Activated naive CD8-positive, alpha-beta T cell treated with anti-CD3 and anti-CD28 coated beads, Interleukin-2, amount 10 ng/mL, durations not matched to agents 7 days and 5 days (primary cell): ENCODE measurements at places on chromosomes 4 and X.

- no peak for DNase-seq
Measured at GRCh38 chr4:26748811-26749210, 111.8 kb upstream of the STIM2 start.

DNA sequence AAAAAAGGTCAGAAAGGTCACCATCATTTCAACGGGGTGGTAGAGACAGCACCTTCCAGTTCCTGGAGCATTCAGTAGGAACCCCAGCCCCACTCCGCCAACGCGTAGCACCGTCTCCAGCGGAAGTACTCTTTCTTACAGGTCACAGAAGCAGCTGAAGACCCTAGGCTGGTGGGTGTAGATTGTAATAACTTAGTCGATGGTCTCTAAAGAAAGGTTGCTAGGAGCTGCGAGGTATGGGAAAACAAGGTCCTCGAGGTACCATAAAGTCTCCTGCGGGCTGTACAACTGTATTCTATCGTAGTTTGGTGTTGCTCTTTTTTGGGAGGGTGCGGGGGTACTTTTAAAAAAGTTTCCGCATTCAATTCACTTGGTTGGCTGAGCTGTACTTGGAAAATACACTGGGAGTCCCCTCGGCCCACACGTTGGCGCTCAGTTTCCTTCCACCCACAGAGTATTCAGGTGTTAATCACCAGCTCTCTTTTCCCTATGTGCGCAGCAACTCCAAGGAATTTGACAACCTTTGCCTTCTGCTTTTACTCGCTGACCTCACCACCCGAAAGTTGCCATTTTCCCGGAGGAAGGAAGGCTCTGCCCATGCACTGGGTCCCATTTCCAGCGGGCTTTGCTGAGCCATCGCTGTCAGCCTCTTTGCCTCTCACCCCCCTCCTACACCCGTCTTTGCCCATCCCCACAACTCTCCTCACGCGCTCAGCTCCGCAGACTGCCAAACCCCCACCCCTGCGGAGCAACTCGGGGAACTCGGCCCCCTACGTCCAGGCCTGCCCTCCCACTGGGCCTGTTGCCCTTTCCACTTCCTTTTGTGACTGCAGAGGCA is 4.8 kb upstream of the SOX3 start:
- no peak for DNase-seq

DNA sequence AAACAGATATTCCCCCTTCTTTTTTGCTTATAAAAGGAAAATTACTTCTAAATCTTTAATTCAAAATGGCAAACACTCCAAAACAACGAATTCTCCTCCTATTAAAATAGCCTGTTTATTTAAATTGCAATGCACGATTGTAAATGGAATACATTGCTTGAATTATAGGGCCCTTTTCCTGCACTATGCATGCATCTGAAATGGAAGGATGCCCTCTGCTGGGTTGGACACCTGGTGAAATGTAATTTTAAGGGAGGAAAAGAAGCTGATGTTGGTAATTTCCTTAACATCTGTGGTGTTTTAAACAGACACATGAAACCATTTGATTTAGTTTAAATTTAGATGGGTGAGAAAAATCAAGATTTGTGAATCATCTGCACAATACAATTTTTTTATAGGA is 72.8 kb downstream of the GRXCR1 start:
- DNase-seq, result no peak

DNA sequence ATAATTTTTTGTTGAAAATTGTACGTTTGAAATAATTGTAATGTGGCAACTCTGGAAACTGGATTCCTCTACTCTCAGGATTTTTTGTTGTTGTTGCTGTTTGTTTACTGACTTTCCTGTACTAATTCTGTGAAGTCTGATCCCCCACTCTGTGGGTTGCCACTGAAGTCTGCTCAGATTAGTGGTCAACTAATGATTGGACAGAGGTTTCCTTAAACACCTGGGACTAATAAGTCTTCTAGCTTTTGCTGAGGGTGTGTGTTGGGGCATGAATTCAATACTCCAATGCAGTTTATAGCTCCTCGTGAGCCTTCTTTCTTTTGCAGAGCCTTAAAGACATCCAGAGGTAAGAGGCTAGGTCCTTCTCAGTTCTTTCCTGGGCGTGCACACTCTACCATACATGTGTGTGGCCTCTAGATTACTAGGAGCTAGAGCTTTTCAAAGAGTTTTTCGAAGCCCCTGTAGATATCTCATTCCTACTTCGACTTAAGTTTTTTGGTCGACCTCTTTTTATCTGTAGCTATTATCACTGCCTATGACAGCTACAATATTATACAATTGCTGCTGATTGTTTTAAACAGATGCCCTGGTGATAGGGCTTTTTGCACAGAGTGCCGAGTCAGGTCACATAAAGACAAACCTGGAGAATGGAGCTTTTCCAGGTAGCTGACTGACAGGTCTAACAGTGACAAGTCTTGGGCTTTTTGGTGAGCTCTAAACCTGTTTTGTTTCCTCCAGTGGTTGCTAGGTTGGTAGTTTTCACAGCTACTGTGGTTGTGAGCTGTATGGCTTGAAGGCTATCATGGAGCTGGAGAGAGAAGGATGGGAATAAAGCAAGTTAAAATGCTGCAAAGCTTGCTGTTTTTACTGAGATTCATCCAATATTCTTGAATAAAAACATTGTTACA is 34.0 kb downstream of the BMP2K start:
- DNase-seq, result no peak

- no peak for DNase-seq
Measured at GRCh38 chrX:122868631-122869030, 315.4 kb upstream of the GRIA3 start.

DNA sequence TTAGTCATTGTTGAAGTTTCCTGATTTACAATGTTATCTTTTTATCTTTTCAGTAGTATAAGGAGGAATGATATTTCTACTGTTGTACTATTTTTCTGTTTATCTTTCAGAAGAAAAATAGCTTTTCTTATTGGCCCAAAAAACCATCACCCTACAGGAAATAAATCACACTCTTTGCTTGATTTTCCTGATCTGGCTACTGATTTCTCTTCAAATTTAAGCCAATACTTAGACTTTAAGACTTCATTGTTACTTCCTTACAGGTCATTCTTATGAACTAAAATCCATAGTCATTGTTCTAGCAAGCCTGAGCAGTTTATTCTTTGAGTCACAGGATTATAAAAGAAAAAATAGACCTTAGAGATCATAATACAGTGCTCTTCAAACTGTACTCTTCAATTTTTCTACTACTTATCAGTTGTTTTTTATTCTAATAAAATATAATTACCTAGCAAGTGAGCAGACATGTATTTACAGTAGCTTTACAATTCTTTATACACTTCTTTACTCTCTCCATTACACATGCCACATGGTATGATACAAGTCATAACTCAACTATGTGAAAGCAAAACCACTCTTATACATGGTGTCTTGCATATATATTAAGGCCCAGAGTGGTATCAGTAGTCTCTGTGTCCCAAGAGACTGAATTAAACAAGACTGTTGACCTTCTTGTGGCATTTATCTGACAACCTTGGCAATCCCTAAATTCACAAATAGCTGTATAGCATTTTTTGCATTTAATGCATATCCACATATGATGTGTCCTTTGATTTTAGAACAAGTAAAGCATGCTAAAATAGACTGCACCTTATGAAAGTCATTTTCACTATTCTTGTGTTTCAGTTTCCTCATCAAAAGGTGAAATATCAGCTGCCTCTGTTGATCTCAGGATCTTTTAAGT is 47.9 kb downstream of the TET2 start:
- no peak for DNase-seq
